ENCODE measurements at places on chromosomes 7 and 10.

- no peak for DNase-seq
Observed at GRCh38 chr7:65441010-65441409, 67.4 kb downstream of the ZNF92 start.

DNA sequence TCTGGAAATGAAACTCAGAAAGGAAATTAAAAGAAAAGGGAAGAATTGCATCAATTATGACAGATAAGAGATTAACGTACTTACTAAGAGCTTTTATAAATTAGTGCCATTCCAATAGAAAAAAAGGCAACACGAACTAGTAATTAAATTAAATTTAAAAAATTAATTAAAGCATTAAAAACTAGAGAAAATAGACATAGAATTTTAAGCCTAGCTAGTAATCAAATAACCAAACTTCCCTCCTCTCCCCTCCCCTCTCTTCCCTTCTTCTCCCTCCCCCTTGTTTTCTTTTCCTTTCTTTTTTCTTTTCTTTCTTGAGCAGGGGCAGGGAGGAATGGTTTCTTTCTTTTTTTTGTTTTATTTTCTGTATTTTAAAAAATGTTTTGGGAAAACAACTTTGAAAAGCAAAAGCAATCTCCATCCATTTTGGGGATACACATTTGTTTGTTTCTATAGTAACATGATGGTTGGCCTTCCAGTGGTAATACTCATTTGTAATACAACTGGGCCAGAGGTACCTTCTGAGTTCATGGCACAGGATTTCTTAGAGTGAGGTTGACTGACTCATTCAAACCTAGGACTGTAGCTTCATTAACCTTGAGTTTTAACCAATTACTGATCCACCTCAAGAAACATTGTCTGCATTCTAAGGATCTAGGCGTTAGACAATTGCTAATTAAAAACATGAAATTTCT lies 132.6 kb downstream of the ST7 start:
- DNase-seq: no peak

DNA sequence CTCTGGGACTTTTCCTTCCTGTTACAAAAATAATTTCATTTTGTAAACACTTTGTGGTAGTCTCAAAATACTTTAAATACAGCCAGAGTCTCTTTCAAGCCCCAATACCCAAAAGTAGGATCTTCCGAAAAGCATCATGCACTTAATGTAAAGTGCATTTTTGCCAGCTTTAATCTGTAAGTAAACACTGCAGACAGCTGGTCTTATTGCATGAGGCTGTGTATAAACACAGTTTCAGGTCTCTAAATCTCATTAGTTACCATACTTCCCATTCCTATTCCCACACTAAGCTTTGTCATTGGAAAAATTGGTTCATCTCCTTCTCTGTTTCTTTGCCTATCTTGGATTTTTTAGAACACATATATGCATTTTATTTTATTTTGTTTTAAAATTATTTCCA lies 87.6 kb upstream of the GNAI1 start:
- no peak for DNase-seq

DNA sequence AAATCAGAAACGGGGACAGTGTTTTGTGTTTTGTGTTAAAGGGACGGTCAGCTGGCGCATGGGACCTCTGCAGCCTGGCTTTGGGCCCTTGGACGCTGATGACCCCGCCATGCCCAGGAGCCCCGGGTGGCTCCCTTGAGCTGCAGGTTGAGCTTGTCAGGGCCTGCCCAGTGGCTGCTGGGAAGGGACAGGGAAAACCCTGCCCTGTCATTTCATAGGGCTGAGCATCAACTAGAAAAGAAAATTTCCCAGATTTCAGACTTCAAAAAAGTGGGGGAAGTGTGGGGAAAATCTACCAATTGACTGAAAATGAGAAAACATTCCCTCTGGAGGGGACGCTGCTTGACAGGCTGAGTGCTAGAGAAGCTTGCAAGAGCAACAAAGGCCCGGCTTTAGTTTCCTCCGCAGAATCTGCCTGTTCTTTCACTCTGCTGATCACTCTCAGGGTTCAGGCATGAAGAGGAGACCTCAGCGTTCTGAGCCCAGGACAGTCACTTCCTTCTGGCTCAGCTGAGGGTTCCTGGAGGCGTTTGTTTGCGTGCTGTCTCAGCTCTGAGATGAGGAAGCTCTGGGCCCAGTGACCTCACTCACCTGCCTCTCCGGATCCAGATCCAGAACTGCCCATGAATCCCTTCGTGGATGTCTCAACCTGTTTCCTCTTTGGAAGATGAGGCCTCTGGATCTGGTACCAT lies 18.6 kb upstream of the DNAJB6 start:
- DNase-seq: no peak

GRCh38 chr7:6273917-6274630 lies 1.6 kb upstream of the CYTH3 start:
- DNase-seq: no peak

DNA sequence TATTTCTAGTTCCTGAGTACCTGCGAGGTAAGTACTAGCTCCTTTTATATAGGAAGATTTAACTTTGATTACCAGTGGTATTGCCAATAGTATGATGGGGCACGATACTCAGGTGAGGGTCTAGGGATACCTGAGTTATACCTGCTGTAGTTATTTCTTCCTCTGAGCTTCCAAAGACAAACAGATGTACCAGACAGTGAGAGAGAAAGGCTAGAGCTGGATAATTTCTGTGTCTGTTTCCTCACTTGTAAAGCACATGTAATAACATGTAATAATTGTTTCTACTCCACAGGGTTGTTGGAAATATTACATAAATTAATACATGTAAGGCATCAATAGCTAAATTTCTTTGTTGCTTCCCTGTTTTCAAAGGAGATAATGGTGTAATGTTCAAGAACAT lies 53.7 kb downstream of the CPED1 start:
- no peak for DNase-seq

DNA sequence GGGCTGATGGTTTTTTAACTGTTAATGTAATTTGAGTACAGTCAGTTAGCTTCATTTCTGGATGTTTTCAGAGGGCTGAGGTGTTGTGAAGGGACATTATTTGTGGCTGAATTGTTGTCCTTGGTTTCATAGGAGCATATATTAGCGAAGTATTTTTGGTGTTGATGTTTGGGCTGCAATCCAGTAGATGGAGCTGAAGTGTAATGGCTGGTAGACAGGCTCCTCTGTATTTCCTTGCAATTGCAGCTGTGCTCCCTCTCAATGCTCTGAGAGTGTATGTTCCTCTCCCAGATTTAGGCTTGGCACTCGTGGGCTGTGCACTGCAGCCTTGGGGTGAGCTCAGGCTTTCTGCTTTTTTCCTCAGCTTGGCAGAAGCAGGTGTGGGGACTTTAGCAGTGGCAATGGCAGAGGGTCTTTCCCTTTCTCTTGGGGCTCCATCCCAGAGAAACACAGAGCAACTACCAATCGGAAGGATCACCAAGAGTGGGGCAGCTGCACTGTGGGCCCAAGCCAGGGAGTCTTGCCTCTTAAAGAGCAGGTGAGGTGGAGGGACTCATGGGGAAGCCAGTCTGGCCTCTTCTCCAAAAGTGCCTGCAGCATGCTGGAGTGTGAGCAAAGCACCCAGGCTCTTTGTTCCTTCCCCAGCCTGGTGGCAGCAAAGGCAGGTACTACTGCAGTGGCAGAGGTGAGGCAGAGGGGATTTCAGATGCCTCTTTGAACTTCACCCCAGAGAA lies 544.4 kb downstream of the SH2D4B start:
- no peak for DNase-seq

DNA sequence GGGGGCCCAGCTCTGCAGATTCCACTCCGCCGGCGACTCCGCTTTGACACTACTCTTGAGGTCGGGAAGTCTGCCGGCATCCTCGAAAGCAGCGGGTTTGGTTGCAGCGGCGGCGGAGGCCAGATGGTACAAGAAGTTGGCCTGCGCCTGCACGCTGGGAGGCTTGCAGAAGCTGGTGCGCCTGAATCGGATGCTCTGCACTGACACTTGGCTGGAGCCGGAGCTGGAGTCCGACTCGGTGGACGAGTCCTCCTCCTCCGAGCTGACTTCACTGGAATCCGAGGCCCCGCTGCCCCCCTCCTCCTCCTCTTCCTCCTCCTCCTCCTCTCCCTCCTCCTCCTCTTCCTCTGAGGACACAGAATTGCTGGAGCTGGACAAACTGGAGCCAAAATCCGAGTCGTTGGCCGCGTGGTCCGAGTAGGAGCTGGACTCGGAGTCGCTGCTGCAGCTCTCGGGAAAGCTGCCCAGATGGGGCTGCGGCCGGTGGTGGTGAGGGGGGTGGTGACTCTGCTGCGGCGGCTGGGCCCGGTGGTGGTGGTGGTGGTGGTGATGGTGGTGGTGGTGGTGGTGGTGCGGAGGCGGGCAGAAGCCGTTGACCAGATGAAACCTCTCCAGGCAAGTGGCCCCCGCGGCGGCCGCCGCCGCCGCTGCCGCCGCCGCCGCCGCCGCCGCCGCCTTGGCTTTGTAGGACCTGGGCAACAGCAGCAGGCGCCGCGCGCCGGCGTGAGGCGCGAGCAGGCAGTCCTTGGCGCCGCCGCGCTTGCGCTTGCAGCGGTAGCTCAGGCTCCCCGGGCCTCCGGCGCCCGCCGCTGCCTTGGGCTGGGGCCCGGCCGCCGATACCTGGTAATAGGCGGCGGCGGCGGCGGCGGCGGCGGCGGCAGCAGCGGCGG lies 9.0 kb downstream of the SKIDA1 start:
- no peak for DNase-seq

- DNase-seq: no peak
Observed at GRCh38 chr10:125627646-125628045, 55.3 kb downstream of the TEX36 start.

GRCh38 chr7:40175725-40176510 lies 41.1 kb downstream of the SUGCT start:
- no peak for DNase-seq

GRCh38 chr7:37532636-37533035 lies 84.0 kb upstream of the ELMO1 start:
- no peak for DNase-seq

DNA sequence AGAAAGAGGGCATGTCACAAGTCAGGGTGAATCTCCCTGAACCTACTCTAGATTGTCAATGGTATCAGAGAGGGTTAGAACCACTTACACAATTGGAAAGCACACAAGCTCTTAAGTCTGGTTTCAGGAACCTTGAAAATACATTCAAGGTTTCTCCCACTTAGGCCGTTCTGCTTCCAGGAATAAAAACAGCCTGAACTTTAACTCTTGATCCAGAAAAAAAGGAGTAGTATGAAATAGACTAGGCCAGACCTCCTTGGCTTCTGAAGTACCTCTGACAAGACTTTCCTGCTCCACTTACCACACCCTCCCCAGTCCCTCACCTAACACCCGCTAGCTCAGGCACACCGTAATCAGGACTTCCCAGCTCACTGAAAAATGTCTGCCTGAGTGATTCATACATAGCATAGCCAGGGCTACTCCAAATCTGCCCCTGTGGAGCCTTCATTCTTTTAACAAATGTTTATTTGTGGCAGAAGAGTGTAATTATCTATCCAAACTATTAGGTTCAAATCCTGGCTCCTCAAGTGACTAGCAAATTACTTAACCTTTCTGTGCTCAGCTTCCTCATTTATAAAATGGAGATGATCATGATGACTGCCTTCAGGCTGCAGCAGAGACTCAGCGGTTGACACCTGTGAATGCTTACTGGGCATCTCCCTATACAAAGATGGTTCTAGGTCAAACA lies 30.3 kb upstream of the IL6 start:
- no peak for DNase-seq

DNA sequence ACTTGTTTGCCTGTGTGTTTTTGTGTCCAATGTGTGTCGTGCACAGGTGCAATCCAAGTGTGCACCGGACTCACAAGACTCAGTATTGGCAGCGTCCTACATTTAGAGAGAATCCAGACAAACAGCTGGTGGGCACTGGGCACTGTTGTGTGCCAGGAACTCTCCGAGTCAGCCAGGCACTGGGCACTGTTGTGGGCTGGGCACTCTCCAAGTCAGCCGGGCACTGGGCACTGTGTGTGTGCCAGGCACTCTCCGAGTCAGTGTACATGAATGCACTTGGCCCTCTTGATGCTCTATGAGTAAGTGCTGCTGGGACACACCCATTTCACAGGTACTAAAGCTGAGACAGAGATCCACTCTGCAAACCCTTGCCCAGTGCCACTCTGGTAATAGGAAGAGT lies 303.5 kb downstream of the PTPRN2 start:
- DNase-seq: no peak

- no peak for DNase-seq
Observed at GRCh38 chr10:14952851-14953423, 959 bp downstream of the DCLRE1C start.

DNA sequence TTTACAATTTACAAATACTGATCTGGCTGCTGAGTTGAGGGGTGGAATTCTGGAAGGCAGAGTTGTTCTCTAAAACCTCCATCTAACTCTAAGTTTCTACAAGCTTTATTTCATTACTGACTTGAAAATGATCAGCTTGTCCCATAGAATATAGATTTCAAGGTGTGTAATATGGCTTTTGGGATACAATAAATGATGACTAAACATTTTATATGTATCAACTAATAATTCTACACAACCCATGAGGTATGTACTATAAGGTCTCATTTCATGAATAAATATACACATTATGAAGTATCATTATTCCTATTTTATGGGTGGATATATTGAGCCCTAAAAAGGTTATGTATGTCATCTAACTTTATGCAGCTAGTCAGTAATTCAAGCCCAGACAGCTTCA lies 1214.3 kb upstream of the SORCS1 start:
- DNase-seq: no peak

GRCh38 chr7:16558761-16559302 lies 32.2 kb downstream of the LRRC72 start:
- DNase-seq: no peak

- DNase-seq: no peak
Observed at GRCh38 chr7:20402747-20403230, 72.1 kb downstream of the ITGB8 start.

GRCh38 chr10:24034571-24034970 lies 174.4 kb upstream of the KIAA1217 start:
- DNase-seq: no peak

GRCh38 chr10:44776181-44776580 lies 135.0 kb upstream of the TMEM72 start:
- DNase-seq: no peak

GRCh38 chr7:107958764-107959526 lies 44.0 kb downstream of the LAMB1 start:
- DNase-seq: no peak

DNA sequence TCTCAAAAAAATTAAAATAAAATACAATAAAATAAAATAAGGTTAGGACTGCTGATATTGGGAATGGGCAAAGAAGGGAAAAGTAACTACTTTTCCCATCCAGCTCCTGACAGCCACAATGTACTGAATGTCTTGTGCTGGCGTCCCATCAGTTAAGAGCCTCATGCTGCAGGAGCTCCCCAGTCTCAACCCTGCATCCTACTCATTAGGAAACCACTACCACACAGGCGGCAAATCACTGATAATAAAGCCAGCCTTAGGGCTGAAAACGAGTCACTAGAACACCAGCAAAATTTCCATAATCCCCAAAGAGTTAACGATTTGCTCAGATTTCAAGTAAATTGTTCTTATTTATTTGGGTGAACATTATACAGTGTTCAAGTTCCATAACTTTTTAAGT lies 4.3 kb downstream of the YWHAG start:
- no peak for DNase-seq

- no peak for DNase-seq
Observed at GRCh38 chr7:139886899-139887298, 57.8 kb downstream of the TBXAS1 start.

DNA sequence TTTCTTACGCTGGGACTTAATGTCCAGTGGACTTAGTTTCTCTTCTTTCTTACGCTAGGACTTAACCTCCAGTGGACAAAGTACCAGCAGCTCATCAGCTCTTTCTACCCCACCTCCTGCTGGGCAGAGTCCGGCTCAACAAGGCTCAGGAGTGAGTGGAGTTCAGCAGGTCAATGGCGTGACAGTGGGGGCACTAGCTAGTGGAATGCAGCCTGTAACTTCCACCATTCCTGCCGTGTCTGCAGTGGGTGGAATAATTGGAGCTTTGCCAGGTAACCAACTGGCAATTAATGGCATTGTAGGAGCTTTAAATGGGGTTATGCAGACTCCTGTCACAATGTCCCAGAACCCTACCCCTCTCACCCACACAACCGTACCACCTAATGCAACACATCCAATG lies 199.7 kb downstream of the MLLT10 start:
- no peak for DNase-seq
